ENCODE measurements at places on chromosomes 16 and 17.

DNA sequence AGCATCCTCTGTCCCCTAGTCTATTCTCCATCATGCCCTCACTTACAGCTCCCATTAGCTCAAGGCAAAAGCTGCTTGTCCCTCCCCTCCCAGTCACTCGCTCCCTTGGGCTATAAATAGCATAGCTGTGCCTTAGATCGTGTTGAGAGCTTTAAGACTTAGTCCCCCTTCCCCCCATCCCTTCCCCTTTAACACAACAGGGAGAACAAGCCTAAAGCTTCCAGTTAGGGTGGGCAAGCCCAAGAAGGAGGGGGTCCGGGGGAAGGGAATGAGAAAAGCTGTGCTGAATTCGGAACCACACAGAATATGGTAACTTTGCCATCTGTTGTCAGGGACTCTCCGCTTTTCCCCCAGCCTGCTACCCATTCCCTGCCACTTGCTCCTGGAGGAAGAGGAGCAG is 4.9 kb upstream of the HIGD1B start:
- peaks cover 8% of the 10 kb centered on the region for H3K27me3 ChIP-seq
- no peak overlapping the region for H3K27ac ChIP-seq
- H3K4me1 ChIP-seq: no peaks in the 10 kb centered on the region

GRCh38 chr17:40209404-40210093 is 9.6 kb upstream of the WIPF2 start:
- peaks cover 10% of the 10 kb centered on the region for H3K27me3 ChIP-seq
- no peaks in the 10 kb centered on the region for H3K36me3 ChIP-seq
- no peaks in the 10 kb centered on the region for H3K4me1 ChIP-seq
- DNase-seq: no peak
- H3K4me3 ChIP-seq: no peak overlapping the region

DNA sequence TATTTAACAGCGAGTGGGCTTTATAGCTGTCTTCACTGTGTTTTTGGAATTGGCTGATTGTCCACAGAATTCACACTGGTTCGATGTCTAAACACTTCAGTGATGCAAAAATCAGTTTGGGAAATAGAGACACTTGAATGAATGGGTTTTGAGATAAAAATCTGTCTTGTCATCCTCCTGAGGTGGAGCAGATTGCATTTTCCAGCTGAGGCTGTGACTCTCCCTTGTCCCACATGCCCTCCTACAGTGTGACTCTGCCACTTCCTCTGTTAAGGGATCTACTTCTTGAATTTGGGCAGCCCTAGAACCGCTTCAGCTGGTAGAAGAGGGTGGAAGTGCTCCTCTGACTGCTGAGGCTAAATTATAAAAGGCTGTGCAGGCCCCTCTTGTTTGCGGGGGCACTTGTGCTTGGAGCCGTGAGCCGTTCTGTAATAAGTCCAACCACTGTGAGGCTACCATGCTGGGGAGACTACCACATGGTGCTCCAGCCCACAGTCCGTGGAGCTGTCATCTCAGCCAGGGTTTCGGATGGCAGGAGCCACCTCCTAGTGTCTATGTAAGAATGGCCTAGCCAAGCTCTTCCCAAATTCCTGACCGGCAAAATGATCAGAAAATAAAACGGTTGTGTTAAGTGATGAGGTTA is 175.9 kb downstream of the SPECC1 start:
- DNase-seq: no peak
- no peaks in the 10 kb centered on the region for H3K4me1 ChIP-seq
- H3K4me3 ChIP-seq: no peak overlapping the region

GRCh38 chr16:70494202-70494770 is 29.1 kb downstream of the COG4 start:
- no peaks in the 10 kb centered on the region for H3K27me3 ChIP-seq
- peaks cover 56% of the 10 kb centered on the region for H3K36me3 ChIP-seq
- H3K4me1 ChIP-seq: peaks cover 14% of the 10 kb centered on the region
- peak overlapping the region; percentile 81 for H3K27ac ChIP-seq
- no peak for DNase-seq
- no peak overlapping the region for H3K4me3 ChIP-seq

DNA sequence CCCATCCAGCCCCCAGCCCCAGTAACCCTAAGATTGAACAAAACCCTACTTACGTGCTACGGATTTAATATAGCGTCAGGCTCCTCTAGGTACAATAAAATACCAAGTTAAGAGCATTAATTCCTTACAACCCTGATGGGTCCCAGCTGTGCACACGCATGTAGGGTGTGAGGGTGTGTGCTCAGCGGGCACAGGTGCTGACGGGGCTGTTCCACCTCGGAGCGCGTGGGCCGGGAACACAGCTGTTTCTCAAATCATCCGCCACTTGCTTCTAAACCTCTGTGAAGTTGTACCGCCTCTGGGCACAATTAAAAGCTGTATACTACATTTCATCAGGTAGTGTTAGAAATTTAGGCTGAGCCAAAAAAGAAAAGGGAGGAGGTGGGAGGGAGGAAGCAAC is 478.6 kb downstream of the MAF start:
- H3K4me3 ChIP-seq: no peak overlapping the region
- H3K36me3 ChIP-seq: no peaks in the 10 kb centered on the region

DNA sequence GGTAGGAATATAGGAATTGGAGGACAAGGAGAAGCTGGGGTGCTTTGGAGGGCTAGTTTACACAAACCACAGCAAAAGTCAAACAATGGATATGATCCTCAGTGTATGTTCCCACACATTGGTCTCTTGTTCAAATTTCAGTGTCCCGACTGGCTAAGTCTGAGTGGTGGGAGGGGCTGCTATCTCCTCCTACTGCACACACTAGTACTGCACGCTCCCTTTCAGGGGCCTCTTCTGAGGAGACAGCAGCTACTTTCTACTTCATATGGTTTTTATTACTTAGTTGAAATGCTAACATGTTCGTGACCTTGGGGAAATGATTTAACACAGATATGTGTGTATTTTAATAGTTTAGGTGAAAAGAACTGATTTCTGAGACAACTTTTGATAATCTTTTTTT is 18.8 kb upstream of the KRT10 start:
- no peaks in the 10 kb centered on the region for H3K4me1 ChIP-seq

Measured in activated naive CD4-positive, alpha-beta T cell treated with anti-CD3 and anti-CD28 coated beads, Interleukin-2, amount 10 ng/mL, durations not matched to agents 7 days and 5 days (primary cell).